ENCODE measurements at places on chromosomes 3 and 15. TPM values are rescaled to one million over a fixed set of nuclear protein-coding genes. Genes with fewer than 3 reads are reported as not detected.

GRCh38 chr3:131989318-131989717 lies 45.5 kb downstream of the CPNE4 start:
- DNase-seq, result no peak

GRCh38 chr3:65284546-65284945 lies 596.7 kb upstream of the ADAMTS9 start:
- DNase-seq, result no peak

- no peak for DNase-seq
Measured at GRCh38 chr3:299590-300301, 103.2 kb downstream of the CHL1 start.

DNA sequence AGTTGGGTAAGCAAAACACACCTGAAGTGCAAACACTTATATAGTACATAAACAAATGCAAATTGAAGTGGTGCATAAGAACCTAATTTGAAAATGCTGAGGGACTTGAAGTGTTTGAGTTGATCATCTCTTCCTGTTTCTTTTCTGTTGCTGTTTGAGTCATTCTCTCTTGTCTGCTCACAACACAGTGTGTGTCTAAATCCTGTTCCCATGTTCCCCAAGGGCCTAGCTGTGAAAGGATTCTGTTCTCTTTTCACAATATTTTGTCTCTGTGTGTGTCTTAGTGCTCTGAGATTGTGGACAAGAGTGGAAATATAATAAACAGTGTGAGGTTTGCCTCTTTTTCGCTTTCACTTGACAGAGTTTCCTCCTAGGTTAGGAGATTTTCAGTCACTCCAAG lies 6.1 kb downstream of the CD96 start:
- no peak for DNase-seq

DNA sequence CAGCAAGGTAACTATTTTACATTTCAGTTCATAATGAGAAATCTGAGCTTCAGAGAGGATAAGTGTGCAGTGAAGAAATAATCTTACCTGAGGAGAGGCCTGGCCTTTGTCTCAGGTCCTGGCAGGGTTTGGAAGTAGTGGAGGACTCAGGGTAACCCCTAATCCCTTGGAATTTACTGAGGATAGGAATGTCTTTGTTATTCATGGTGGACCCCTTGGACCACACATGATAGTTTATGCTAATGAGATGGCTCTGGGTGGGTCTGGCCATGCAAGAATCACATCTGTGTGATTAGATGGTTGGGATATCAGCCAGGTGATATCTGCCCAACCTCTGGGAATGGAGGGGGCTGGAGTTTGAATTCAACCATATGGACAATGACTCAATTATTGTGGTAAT lies 65.0 kb upstream of the DAZL start:
- no peak for DNase-seq

- no peak for DNase-seq
Measured at GRCh38 chr3:17645074-17645698, 97.2 kb downstream of the TBC1D5 start.

GRCh38 chr3:138394156-138394555 lies 40.3 kb upstream of the ESYT3 start:
- DNase-seq, result no peak

- DNase-seq, result no peak
Measured at GRCh38 chr15:60889006-60889405, 340.1 kb downstream of the RORA start.

- no peak for DNase-seq
Measured at GRCh38 chr3:83438188-83438587, 1520.6 kb upstream of the CADM2 start.

DNA sequence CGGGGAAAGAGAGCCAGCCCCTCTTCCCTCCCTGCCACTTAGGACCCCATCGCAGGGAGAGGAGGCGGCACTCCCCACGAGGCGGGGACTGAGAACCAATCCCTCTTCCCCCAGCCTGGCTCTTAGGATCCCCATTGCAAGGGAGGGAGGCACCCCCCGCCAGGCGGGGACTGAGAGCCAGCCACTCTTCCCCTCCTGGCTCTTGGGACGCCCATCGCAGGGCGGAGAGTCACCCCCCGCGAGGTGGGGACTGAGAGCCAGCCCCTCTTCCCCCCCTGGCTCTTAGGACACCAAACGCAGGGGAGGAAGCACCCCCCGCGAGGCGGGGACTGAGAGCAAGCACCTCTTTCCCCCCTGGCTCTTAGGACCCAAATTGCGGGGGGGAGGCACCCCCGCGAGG lies 34.2 kb upstream of the SSUH2 start:
- DNase-seq, result no peak

- DNase-seq, result no peak
Measured at GRCh38 chr15:89217686-89218376, 3.5 kb downstream of the RLBP1 start.

DNA sequence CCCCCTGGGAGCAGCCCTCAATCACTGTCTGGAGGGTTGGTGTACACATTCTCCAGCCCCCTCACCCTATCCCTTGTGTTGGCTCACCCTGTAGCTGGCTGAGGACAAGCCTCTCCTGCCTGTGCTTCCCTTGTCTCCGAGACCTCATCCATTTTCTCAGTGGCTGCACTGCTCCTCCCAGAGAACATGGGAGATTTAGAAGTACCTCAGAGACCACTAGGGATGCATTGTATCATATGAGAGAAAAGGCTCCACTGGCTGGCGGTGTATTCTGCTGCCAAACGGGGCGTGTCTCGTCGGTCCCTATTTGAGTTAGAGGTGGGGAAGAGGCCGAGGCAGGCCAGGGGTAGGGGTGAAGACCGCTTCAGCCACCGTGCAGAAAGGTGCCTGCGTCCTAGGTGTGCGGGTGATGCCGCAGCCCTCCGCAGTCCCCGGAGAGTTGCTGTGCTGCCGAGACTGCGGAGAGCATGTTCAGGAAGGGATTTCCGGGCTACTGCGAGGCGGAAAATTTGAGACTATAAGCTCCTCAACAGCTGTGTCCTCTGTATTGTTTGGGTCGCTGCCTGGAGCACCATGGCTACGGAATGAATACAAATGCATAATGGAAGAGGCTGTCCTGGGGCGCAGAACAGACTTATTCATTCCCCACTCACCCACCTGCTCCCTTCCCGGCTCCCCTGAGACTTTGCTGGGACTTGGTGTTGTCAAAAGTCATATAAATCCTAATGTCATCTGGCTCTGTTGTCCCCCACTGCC lies 43.8 kb downstream of the SPSB4 start:
- no peak for DNase-seq

DNA sequence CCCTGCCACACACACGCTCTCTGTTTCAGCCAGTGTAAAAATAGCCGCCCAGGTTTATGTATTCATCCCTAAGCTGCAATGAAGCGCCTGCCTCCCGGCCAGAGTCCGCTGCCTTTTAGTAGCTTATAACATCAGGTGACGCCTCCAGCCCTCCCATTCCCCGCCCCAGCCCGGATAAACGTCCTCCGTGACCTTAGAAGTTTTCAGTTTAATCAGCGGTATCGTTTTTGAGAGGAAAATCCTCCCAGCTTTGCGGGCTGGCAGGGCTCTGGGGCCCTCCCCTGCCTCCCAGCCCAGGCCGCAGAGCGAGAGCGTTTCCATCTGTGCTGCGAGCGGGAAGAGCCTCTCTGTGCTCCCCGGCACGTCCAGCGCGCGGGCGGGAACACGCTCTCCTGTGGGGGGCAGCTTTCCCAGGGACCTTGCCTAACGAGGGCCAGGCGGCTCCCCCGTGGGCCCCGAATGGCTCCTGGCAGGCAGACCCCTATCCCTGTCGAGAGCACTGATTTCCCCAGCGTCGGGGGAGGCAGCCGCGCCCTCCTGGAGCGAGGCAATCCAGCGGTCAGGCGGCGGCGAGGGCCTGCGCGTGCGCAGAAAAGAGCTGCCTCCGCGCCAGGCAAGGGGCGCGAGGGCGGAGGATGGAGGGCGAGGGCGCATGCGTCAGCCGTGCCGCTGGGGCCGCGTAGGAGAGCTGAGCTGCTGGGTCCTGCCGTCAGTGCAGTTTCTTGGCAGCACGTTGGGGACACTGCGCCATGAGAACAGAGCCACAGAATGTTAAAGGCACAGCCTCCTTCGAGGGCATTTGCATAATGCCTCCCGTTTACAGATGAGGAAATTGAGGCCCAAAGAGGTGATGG lies 71.1 kb downstream of the CCNL1 start:
- DNase-seq, result peak; percentile 97

- no peak for DNase-seq
Measured at GRCh38 chr3:188707381-188708288, 464.1 kb upstream of the TPRG1 start.

- no peak for DNase-seq
Measured at GRCh38 chr15:83219026-83219425, 11.4 kb upstream of the HDGFL3 start.

DNA sequence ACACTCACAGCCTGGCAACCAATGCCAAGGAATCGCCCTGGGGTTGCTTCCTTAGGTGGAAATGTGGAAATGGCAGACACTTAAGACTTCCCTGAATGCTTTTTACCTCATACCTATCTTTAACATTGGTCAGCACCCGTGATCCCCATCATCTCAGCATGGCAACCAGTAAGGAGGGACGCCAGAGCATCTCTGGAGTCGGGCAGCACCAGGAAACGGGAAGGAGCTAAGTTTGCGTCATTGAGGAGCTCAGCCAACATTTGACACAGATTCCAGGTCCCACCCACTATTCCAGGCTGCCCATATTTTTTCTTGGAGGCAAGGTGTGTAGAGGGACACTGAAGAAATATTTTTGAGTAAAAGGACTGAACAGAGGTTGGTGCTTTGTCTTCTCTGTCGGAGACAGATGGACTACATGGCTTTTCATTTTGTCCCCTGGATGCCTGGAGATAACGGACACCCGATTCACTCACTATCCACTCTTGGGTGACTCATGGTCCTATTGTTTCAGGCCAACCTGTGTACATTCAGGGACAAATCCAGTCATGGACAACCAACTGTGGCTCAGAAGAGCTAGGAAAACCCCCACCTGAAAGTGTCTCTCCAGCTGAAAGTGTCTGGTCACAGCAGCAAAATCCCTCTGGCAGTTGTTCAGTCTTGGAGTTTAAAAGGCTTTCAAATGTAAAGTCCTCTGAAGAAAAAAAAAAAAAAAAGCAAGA lies 70.4 kb upstream of the OXTR start:
- DNase-seq, result no peak

DNA sequence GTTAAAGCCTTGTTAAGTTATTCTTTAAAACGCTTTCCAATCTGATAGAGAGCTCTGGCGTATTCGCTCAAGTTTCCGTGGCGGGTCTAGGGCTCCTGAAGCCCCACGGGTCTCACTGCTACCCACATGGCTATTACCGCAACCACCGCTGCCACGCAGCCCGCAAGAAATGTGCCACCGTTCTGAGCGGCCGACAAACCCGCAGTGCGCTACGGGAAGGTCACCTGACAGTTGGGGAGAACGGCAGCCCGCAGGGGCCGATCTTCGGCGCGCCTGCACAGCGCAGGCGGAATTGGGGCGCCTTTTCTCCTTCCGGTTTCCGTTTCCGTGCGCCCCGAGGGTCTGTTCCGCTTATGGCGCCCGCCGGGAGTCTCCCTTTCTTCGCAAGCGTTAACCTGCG lies 76.6 kb upstream of the SNRPN start:
- DNase-seq, result peak; percentile 36

DNA sequence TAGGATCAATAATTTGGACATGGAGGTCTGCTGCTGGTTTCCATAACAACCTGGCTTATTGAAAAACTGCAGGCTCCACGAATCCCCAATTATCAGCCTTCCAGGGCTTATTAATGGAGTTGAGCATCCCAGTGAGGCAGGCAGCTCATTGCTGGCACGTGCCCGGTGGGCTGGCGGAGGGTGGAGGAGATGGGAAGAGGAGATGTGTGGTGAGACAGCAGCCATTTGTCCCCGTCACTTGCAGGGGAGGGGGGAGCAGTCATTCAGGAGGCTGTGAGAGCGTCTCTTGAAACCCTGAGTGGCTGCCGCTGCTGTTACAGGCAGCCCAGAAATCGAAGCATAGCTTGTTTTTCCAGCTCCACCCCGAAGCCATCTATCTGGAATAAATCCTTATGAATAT lies 70.6 kb downstream of the GAP43 start:
- DNase-seq, result no peak

DNA sequence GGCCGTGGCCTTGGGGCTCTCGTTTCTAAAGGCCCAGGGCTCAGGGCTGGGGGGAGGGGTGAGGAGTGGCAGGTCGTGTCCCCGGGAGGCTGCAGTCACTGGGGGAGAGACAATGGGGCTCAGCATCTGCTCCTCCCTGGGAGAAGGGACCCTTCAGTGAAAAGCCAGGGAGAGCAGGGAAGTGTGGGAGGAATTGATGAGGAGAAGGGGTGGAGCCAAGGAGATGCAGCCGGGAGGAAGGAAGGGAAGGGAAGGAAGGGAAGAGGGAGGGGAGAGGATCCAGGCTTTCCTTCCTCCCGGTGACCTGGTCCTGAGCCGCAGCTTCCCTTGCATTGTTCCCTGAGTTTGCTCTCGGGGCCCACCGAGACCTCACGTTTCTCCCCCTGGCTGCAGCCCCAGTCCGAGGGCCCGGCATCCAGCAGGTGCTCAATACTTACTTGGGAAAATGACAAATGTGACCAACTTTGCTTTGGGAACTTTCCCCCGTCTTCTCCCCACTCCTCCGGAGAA lies 1.4 kb upstream of the ZNF710 start:
- DNase-seq, result no peak

DNA sequence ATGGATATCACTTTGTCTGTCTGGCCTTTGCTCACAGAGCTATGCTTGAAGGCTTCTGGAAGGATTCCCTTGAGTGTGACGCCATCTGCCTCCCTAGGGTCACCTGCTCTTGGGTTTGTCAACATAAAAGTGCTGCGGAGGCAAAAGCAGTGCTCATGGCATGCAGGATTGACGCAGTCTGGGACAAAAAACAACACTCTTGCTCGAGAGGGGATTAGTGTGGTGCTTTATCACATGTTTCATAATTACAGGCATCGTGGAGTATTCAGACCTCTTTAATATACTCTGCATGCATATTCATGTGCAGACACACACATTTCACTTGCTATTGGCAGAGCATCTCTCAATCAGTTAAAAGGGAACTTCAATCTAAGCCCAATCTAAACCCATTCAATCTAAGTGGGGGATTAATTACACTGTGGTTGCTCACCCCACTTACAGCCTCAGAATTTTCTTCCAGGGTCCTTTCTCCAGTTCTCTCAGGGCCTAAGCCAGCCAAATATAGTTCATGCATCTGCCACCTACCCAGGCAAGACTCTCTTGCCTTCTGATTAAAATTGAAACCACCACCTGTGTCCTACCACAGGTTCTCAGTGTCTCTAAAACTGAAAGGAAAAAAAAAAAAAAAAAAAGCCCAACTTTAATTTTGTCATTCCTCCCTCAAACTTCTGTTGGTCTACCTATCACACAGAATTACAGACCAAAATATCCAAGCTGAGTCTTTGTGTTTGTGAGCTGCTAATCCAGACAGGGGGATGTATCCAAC lies 75.6 kb downstream of the BFSP2 start:
- peak; percentile 30 for DNase-seq

- no peak for DNase-seq
Measured at GRCh38 chr15:36843822-36844221, 256.5 kb downstream of the MEIS2 start.

PRRT3 gene
- total RNA-seq, result 8.0 TPM

KCNMB3 gene
- 0.74 TPM for total RNA-seq

COL6A5 gene
- total RNA-seq, result not detected

LRRC49 gene
- total RNA-seq, result 1.6 TPM

FANCD2OS gene
- not detected for total RNA-seq

ROPN1B gene
- total RNA-seq, result not detected

ZNF80 gene
- total RNA-seq, result 1.3 TPM

GOLGA8R gene
- total RNA-seq, result 1.4 TPM

IL17RE gene
- total RNA-seq, result 1.8 TPM

GCSAM gene
- 7.5 TPM for total RNA-seq

LMCD1 gene
- 2.7 TPM for total RNA-seq

CCK gene
- total RNA-seq, result not detected

OXTR gene
- total RNA-seq, result 0.70 TPM

SLC28A1 gene
- total RNA-seq, result not detected

TM4SF4 gene
- not detected for total RNA-seq

TRIM42 gene
- not detected for total RNA-seq

RBP2 gene
- total RNA-seq, result not detected

AP3B2 gene
- 0.30 TPM for total RNA-seq

ROBO2 gene
- not detected for total RNA-seq

GABRR3 gene
- total RNA-seq, result not detected

Measured in activated naive CD8-positive, alpha-beta T cell treated with anti-CD3 and anti-CD28 coated beads for 36 hours (primary cell).